ENCODE measurements at places on chromosomes 5 and 9. TPM values are rescaled to one million over a fixed set of nuclear protein-coding genes. Genes with fewer than 3 reads are reported as not detected.

Gene CBY3
- not detected for total RNA-seq

Gene IL5
- not detected for total RNA-seq

Gene SLC6A7
- total RNA-seq = not detected

Gene ECM2
- total RNA-seq = 5.7 TPM
